ENCODE measurements at places on chromosomes 5 and 9.
A peak's percentile ranks its signal among the peaks of the same experiment; 100 is the strongest.

- no peak for DNase-seq
Observed at GRCh38 chr9:117081641-117082317, 333.1 kb downstream of the ASTN2 start.

- DNase-seq: no peak
Observed at GRCh38 chr5:89281766-89282553, 399.0 kb upstream of the MEF2C start.

- peak; percentile 51 for DNase-seq
Observed at GRCh38 chr5:87121304-87122150, 146.2 kb upstream of the RASA1 start.

- no peak for DNase-seq
Observed at GRCh38 chr9:31615966-31616365, 768.5 kb upstream of the ACO1 start.

DNA sequence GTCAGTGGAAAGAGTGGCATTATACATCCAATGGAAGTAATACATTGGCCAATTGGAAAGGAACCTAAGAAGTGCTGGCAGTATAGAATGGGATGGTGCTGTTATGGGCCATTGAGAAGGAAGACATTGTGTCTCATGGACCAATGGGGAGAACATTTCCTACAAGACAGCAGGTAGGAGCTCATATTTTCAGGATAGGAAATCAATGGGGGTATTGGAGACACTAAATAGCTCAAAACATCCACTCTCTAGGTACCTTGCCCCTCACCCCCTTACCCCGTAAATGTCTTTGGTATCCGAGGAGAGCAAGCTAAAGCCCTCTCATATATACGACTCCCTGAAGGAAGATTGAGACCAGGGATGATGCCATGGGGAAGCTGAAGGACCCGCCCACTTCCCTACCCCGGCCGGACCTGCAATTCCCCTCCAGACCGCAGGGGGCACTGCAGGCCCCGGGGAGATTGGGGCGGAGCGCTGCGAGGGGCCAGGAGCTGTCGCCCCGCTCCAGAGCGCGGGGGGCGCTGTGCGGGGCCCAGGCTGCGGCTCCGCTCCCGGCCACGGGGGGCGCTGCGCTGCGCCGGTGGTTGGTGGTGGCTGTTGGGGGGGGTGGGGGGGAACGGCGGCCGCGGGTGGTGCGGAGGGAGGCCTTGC, at the start of gene KDM3B:
KDM3B (plus strand) TSS at position 615 of the 651 bp plus-strand sequence. CDS start 111 bp downstream, outside the sequence.
- DNase-seq: peak; percentile 52

DNA sequence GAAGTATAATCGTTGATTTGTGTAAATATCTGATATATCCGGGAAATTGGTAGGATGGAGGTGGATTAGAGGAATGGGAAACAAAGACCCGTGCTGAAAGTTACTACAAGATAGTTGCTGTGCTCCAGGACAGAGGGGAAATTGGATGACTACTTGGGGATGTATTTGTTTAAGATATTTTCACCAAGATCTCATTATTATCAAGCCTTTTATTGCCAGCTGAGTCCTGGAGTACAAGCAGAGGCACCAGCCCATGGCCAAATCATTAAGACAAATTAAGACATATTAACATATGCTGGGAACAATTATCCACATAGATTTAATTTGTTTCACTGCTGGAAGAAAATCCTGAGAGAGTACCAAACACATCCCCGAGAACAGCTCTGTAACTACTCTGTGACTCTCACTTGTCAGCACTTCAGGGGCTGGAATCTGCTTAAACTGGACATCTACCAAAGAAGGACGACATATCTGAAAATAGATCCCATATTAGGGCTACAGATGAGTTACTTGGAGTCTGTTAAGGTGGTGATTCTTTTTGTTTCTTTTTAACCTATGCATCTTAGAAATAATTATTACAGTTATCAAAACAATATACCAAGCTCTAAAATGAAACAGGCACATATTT, 68.2 kb downstream of the SLC1A1 start:
- DNase-seq: no peak

GRCh38 chr5:55160493-55161209, 680 bp downstream of the GPX8 start:
- DNase-seq: peak; percentile 88

DNA sequence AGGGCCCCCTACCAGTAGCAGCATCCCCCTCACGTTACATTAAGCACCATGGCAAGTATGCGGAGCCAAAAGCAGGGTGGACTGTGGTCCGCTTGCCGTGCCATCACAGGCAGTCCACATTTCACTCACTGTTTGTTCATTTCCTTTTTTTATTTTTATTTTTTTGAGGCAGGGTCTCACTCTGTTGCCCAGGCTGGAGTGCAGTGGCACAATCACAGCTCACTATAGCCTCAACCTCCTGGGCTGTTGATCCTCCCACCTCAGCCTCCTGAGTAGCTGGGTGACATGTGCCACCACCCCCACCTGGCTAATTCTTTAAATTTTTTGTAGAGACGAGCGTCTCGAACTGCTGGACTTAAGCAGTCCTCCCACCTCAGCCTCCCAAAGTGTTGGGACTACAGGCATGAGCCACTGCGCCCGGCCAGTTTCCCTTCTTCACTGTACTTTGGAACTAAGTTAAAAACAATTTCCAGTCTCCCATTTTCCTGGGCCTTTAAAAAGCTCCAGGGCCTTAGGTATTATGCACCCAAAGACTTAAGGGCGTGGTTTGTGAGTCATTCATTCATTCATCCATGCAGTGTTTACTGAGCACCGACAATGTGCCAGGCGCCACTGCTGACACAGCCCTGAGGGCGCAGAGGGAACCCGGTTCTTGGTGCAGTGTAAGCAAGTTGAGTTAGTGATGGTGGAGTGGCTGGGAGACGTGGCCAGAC, 19.9 kb downstream of the PRRX2 start:
- DNase-seq: no peak

- peak; percentile 36 for DNase-seq
Observed at GRCh38 chr5:78908173-78909061, 76.7 kb downstream of the ARSB start.

DNA sequence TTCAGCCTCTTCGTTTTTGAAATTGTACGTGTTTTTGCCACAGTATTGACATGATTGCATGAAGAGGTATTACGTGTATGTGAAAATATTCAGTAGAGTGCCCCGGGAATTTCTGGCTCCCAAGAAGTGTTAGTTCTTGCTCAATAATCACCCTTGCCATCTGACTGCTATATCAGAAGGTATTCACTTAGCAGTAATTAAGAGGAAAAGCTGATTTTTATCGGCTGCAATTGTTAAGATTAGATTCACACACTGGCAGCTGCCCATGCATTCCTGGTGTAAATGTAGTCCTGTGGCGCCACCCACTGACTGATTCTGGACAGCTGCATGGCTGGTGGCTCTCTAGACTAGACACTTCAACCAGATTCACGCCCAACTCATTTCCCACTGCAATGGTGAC, 440.1 kb upstream of the ADAMTS16 start:
- DNase-seq: no peak

DNA sequence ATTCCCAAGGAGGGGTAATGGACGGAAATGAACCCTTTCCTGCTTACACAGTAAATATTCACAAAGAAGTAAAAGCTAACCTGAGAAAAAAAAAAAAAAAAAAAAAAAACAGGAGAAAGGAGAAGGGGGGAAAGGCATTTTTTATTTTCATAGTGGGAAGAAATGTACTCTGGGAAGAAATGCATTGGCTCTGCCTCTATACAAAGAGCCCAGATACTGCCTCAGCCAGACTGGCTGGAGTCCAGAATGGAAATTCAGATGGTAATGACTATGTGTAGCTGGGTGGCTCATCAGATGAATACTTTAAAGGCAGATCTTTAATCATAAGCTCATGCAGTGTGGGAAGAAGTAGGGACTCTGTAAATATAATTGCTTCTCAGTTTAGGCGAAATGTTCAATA, 124.9 kb upstream of the ZNF608 start:
- no peak for DNase-seq

- DNase-seq: peak; percentile 54
Observed at GRCh38 chr5:83467371-83468035, 4.0 kb upstream of the VCAN start.

DNA sequence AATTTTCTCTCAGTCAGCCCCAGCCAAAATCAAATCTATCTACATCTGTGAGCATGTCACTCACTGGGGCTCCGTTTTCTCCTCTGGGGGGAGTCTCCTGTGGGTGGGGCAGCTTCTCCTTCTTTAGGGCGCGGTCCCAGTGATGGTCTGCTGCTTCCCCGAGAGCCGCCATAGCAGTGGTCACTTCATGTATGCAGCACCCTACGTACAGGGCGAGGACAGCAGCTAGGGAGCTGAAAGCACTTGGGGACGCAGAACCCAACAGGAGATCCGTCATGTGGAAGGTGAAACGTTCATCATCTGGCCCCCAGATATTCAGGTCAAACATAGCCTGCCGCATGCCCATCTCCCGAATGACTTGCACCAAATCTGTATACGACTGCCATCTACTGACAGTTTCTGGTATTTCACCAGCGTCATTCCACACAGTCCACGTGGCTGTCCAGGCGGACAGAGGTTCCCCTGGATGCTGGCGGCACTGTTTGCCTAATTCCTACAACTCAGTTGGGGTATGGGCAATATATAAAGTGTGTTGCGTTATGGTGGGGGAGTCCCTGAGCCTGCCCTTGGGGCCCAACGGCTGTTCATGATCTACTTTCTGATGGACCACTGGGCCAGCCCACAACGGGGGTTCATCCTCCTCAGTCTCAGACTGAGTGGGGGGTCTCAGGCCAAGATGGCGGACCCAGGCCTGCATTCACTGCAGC, 795.0 kb downstream of the EFNA5 start:
- DNase-seq: no peak

DNA sequence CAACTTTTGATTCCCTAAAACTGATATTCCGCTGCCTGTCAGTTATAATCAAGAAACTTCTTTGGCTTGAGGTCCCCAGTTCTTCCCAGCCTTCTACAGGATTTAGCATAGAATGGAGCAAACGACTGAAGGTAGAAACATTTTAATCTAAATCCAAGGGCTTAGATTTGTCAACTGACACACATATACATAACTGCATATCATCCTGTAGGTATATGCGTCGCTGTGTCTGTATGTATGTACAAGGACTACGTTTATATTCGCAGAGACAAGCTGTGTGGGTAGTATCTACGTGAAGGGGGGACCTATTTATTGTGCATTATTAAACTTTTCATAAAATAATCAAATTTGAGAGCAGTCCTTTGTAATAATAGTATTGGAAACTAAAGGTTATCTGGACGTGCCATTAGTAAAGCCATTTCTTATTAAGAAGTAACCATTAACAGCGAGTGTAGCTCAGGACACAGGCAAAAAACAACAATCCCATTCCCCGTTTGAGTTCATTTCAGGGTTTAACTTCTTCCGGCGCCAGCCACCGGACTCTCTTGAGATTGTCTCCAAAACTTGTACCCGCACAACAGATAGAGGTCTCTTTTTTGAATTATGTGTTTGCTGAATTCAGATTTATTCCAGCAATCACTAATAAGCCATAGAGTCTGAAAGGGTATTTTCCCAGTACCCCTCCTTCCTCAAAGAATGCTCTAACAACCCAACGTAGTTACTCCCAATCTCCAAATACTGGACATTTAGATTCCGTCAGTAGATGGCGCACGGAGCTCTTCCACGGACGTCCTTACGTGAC, 2.1 kb upstream of the MLLT3 start:
- DNase-seq: peak; percentile 32

GRCh38 chr5:130762031-130762430, 403.0 kb downstream of the HINT1 start:
- DNase-seq: no peak

DNA sequence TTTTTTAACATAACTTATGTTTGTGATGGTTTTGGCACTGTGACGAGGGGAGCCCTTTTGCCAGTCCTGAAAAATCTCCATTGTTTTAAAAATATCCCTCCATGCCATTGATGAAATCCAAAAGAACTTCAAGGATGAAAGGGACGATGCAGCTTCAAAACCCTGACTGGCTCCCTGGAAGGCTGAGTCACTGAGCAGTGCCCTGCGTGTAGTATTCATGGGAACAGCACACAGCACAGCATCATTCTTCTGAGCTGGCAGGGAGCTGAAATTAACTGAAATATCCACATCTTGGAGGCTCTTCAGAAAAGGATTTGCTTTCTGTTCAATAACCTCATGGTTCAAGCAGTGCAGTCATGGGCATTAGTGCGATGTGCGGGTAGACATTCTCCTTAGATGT, 29.7 kb downstream of the PDE4D start:
- DNase-seq: no peak

GRCh38 chr5:33316773-33317172, 124.0 kb upstream of the TARS1 start:
- no peak for DNase-seq

DNA sequence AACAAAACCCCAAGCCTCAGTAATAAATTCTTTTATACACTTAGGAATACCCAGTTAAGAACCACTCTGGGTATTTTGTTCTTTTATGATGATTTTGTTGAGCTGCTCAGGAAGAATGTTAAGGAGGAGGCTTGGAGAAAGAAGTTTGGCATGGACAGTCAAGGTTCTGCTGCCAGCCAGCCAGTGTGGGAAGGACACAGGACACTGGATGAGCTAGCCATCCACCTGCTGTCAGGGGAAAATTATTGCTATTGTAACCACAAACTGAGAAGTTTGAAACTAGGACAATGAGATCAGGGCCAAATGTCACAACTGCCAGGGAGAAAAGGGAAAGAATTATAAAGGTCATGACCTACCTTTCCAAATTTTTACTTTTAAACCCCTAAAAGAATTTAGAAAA, 25.9 kb upstream of the ADAMTSL1 start:
- no peak for DNase-seq

DNA sequence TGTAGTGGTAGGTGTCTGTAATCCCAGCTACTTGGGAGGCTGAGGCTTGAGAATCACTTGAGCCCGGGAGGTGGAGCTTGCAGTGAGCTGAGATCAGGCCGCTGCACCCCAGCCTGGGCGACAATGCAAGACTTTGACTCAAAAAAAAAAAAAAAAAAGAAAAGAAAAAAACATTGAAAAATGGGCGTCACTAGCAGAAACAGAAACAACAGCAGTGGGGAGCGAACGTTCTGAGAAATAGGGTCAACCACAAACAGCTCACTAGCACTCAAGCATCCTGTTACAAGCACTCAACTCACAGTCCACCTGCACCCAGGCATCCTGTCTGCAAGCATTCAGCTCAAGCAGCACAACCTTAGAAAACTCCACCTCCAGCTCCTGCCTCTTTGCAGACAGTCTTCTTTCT, 17.2 kb downstream of the TRIM14 start:
- DNase-seq: no peak

GRCh38 chr9:99253772-99254431, 31.8 kb downstream of the SEC61B start:
- no peak for DNase-seq

DNA sequence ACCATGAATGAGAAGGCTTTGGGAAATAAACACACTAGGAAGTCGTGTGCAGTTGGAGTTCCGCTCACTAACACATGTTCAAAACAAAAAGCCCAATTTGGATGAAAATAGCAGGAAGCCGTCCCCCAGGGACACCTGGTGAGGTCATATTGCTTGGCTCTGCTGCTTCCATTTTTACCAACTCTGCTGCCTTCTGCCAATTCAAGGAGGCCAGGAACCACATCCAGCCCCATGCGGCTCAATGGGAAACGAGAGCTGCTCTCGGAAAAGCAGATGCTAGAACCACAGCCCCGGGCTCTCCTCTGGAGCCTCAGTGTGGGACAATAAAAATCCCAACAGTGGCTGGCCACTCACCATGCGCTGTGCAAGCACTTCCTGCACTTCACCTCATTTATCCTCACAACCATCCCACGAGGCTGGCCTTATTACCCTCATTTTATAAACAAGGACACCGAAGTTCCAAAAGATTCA, 13.4 kb downstream of the ADAM19 start:
- DNase-seq: peak; percentile 77

GRCh38 chr5:138925090-138925635, 50.0 kb upstream of the LRRTM2 start:
- no peak for DNase-seq

- no peak for DNase-seq
Observed at GRCh38 chr5:30736669-30737068, 456.8 kb upstream of the CDH6 start.
